Left lung (tissue), 14 donors: ENCODE measurements at places on chromosomes 11 and 22. TPM values are rescaled to one million over a fixed set of nuclear protein-coding genes. Genes with fewer than 3 reads are reported as not detected.

UPB1 gene
- 2.2 TPM for total RNA-seq

TP53AIP1 gene
- total RNA-seq, result not detected

EFCAB6 gene
- 3.2 TPM for total RNA-seq

MPZL3 gene
- 16.3 TPM for total RNA-seq

ADM2 gene
- 2.2 TPM for total RNA-seq

GRCh38 chr11:116928102-116928777, 90.8 kb upstream of the APOA1 start:
- no peaks in the 10 kb centered on the region for H3K36me3 ChIP-seq
- H3K27ac ChIP-seq, result no peak overlapping the region
- H3K4me3 ChIP-seq, result no peak overlapping the region
- no peak for DNase-seq
- no peaks in the 10 kb centered on the region for H3K27me3 ChIP-seq

GRCh38 chr11:95577716-95578460, 211.7 kb downstream of the FAM76B start:
- no peaks in the 10 kb centered on the region for H3K36me3 ChIP-seq
- no peaks in the 10 kb centered on the region for H3K4me1 ChIP-seq
- H3K4me3 ChIP-seq, result no peak overlapping the region
- H3K27ac ChIP-seq, result no peak overlapping the region

- no peaks in the 10 kb centered on the region for H3K4me1 ChIP-seq
- H3K27ac ChIP-seq, result no peak overlapping the region
- H3K36me3 ChIP-seq, result no peaks in the 10 kb centered on the region
- H3K27me3 ChIP-seq, result no peaks in the 10 kb centered on the region
- no peak for DNase-seq
- no peak overlapping the region for H3K4me3 ChIP-seq
Observed at GRCh38 chr11:32103941-32104340, 13.1 kb downstream of the RCN1 start.

GRCh38 chr11:118791961-118792569, 1.1 kb upstream of the DDX6 start:
- no peaks in the 10 kb centered on the region for H3K36me3 ChIP-seq
- no peaks in the 10 kb centered on the region for H3K27me3 ChIP-seq
- DNase-seq, result no peak
- H3K4me1 ChIP-seq, result peaks cover 19% of the 10 kb centered on the region
- peak overlapping the region; percentile 77 for H3K4me3 ChIP-seq

GRCh38 chr22:19757140-19757984, 3.2 kb upstream of the TBX1 start:
- H3K4me1 ChIP-seq, result peaks cover 47% of the 10 kb centered on the region
- no peak for DNase-seq
- no peak overlapping the region for H3K27ac ChIP-seq
- H3K27me3 ChIP-seq, result peaks cover 83% of the 10 kb centered on the region

- no peak overlapping the region for H3K27ac ChIP-seq
- no peak overlapping the region for H3K4me3 ChIP-seq
- H3K27me3 ChIP-seq, result no peaks in the 10 kb centered on the region
- H3K4me1 ChIP-seq, result no peaks in the 10 kb centered on the region
- H3K36me3 ChIP-seq, result no peaks in the 10 kb centered on the region
Observed at GRCh38 chr11:74338963-74339362, 27.5 kb upstream of the P4HA3 start.
